ENCODE measurements at places on chromosomes 12 and 14.

DNA sequence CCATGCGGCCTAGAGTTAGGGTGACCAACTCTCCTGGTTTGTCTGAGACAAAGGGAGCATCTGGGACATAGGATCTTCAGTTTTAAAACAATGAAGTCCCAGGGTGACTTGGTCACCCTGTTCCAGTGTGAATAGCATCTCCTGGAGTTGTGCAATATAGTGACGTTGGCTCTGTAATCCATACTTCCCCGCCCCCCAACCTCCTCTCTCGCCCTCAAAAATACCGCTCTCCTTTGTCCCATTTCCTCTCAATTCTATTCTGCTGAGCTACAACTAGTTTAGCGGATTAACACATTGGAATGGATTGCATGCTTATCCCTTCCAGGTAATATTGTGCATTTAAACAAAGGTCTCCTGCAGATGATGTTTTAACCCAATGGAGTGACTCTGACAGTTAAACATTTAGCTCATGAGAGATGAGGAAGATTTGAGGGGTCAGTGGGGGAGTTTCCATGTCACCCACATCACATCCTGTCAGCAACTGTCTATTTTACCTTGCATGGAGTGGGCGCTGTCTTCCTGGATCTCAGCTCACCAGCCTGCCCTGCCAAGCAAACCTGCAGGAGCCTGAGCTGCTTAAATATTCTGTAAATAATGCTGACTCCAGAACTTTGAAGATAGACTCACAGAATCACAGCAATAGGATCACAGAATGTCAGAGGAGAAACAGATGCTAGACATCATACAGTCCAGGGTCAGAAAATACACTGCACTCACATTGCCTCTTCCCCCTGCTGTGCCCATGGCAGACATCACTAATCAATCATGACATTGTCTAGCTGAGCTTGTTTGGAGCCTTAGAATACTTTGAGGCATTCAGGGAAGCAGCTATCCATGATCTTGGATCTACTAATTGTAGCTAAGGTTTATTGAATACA is 43.0 kb downstream of the MAP1LC3B2 start:
- no peak for DNase-seq

DNA sequence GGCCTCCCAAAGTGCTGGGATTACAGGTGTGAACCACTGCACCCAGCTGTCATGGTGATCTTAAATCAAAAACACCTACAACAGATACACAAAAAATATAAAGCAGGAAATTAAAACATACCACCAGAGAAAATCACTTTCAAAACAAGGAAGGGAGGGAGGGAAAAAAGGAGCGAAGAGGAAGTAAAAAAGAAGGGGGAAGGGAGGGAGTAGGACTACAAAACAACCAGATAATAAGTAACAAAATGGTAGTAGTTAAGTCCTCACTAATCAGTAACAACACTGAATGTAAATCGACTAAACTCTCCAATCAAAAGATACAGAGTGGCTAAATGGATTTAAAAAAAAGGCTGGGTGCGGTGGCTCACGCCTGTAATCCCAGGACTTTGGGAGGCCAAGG is 89.0 kb downstream of the SH2B3 start:
- DNase-seq = no peak

DNA sequence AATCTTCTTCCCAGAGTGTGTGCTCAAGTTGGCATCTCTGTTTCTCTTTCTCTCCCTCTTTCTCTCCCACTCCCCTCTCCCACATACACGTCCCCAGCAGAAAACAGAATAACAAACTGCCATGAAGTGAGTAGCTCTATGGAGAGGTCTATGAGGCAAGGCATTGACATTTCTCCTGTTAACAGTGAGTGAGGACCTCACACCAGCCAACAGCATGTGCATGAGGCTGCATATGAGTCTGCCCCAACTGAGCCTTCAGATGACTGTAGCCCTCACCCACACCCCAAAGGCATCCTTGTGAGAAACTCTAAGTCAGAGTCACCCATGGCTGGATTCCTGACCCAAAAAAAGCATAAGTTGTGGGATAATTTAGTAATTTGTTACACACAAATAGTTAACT is 50.4 kb downstream of the MAGOHB start:
- no peak for DNase-seq

GRCh38 chr12:97638739-97639138 is 176.1 kb downstream of the RMST start:
- no peak for DNase-seq

DNA sequence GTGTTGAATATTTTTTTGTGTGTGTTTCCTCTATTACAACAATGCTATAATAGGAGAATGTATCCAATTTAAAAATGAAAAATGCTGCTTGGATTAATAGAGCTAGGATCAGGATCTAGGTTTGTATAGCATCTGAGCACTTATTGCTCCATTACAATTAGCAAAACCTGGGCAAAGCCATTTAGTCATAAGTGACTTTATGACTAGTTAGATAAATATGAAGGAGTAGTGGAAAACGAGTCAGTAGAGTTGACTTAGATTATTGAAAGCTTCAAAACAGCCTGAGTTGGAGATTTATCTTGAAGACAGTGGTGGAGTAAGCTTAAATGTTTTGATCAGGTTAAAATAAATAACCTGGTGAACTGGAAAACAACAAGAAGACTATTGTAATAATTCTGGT is 2.8 kb downstream of the MED21 start:
- no peak for DNase-seq

DNA sequence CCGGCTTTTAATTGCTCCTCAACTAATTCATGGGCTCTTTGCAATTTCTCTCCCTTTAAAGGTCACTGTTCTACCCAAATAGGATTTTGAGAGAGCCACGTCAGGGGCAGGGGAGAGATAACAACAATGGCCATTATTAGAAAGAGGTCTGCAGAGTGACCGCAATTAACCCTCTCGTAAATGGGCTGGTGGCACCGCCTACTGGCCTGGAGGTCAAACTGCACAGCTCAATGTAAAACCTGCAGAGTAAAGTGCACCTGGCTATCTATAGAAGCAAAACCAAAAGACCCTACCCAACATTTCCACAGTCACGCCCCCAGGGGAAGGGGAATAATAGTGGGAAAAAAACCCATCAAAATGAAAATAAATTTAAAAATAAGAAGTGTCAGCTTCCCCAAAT is 21.6 kb upstream of the CLEC4E start:
- DNase-seq = no peak

- no peak for DNase-seq
Observed at GRCh38 chr12:6345319-6346091, 3.6 kb upstream of the TNFRSF1A start.

DNA sequence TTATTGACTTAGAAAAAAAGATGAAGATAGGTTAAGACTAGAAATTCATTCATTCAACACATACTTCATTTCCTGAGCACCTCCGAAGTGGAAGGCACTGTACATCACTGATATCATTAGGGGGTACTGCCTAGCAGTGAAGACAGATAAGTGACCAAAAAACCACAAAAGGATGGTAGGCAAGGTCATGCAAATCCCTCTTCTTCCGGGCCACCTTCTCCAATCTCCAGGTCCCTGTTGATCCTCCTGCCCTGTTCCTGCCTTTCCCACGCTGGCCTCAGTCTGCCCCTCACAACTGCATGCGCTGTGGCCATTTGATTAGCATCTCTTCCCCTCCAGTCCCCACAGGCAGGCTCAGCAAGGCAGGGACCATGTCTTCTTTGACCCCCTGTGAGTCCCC is 60.8 kb downstream of the SETD3 start:
- DNase-seq = no peak

DNA sequence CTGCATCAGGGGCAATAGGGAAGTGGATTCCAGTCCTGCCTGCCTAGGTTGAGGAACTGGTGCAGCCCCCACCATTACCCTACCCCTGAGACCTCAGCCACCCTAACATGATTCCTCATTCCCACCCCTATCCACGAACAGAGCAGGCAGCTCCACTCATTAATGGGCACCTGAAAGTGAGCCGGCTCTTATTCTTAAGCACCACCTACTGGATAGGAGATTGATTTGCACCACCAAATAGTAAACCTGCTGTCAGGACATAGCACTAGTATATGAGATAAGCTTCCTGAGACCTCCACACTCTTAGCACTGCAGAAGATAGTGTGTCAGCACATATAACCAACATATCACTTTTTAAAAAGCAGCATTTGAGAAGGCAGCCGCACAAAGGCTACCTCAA is 573.2 kb downstream of the SOX5 start:
- no peak for DNase-seq

- no peak for DNase-seq
Observed at GRCh38 chr12:33587784-33588712, 148.4 kb upstream of the SYT10 start.

DNA sequence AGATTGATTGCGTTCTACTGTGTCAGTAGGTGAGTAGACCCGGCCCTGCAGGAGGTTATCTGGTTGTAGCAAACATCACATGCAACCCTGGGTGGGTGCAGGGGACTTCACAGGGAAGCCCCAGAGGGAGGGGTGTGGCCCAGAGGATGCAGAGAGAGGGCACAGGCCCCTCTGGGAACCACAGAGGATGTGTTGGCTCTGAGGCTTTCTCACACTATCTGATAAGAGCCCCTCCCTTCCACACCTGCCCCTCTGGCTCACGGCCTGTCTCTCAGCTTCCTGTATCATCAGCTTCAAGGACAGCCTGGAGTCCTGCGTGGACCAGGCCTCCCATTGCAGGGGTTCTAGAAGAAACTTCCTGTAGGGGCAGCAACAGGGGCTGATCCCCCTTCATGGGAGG is 101.9 kb downstream of the RIN3 start:
- DNase-seq = no peak

DNA sequence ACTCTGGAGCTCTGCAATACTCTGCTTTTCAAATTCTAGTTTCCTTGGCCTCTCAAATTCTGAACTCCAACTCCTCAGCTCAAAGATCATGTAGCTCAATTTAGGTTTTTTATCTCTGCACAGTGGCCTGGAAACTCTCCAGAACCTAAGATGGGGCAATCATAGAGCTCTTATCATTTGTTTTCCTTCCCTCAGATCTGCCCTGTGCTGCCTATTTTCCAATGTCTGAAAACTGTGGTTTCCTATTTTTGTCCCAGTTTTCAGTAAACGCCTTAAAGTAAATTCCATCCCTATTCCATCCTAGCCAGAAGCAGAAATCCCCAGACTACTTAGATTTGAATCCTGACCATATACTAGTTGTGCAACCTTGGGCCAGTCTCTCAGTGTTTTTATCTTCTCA is 73.2 kb downstream of the CEP83 start:
- DNase-seq = no peak

GRCh38 chr14:59484639-59485175 is 390 bp downstream of the JKAMP start:
- DNase-seq = no peak

- no peak for DNase-seq
Observed at GRCh38 chr12:56333197-56333678, 562 bp downstream of the PAN2 start.

GRCh38 chr12:57936513-57936883 is 4.9 kb upstream of the ATP23 start:
- no peak for DNase-seq

DNA sequence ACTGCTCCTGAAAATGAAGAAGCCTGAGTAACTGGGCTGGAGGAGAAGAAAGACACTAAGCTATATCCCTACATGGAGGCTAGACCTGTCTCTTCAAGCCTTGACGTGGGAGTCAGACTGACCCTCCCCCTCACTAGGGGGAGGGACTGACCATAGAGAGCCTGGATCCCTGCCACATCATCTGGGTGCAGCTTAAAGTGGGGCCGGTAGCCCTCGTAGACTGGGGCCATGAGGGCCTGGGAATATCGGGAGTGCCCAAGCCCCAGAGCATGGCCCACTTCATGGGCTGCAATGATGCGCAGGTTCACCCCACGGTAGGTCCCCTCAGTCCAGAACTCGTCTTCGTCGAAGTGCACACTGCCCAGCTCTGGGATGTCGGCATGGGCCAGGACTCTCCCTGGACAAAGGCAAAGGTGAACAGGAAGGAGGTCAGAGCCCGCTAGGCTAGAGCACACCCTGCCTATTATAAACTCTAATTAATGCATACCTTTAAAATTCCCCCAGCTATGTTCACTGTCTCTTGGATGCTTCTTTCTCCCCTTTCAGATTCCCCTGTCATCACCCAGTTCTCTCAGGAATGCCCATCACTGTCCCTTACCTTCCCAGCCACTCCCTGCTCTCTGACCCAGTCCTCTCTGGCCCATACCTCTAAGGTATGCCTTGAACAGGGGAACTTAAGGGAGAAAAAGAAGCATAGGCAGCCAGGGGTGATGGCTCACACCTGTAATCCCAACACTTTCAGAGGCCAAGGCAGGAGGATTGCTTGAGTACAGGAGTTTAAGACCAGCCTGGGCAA is 3.2 kb downstream of the MMP19 start:
- no peak for DNase-seq

DNA sequence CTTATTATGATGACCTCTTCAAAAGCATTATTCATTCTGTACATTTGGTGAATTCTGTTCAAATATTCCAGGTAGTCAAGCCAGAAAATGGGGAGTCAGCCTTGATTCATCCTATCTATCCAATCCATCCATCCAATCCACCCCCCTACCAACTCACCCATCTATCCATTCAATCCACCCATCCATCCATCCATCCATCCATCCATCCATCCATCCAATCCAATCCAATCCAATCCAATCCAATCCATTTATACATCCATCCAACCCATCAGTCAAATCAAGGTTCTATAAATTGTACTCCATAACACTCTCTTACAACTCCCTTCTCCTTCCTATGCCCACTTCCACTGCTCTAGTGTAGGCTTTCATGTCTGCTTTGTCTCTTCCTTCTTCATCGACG is 35.8 kb upstream of the GRIP1 start:
- no peak for DNase-seq

DNA sequence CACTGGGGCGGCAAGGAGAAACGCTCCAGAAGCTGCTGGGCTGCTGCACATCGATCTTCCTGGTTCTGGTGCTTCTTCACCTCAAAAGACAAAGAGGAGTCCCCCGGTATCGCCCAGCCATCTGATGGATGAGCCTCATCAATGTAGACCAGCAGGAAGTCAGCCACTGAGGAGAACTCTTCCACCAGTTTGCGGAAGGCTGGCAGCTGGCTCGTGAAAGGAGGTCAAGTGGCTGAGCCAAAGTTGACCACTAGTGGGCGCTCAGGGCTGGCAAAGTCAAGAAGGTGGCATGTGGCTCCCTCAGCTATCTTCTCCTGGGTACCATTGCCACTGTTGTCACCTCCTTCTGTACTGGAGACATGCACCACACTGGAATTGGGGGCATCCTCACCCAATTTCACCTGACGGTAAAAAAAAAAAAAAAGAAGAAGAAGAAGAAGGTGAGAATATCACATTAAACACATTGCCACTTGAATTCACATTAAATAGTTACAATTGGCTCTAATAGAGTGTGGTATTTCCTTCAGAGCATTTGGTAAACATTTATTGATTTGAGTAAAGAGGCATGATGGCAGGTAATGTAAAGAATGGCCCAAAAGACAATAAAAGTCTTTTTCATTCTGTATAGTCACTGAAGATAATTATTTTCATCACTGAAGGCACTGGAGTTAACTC is 8.3 kb downstream of the DIO2 start:
- DNase-seq = no peak
